ENCODE measurements at places on chromosomes 2 and 18.

DNA sequence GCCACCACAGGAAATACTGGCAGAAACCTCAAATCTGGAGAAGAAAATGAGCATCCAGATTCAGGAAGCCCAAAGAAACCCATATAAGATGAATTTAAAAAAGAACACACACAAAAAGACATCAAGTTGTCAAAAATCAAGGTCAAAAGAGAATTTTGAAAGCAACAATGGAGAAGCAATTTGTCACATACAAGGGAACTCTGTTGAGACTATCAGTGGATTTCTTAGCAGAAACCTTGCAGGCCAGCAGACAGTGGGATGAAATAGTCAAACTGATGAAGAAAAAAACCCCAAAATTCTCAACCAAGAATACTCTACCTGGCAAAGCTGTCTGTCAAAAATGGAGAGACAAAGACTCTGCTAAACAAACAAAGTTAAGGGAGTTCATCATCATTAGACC is 272.6 kb downstream of the ADCYAP1 start:
- no peak for DNase-seq

- DNase-seq = no peak
Observed at GRCh38 chr2:149492923-149493322, 94.7 kb downstream of the MMADHC start.

DNA sequence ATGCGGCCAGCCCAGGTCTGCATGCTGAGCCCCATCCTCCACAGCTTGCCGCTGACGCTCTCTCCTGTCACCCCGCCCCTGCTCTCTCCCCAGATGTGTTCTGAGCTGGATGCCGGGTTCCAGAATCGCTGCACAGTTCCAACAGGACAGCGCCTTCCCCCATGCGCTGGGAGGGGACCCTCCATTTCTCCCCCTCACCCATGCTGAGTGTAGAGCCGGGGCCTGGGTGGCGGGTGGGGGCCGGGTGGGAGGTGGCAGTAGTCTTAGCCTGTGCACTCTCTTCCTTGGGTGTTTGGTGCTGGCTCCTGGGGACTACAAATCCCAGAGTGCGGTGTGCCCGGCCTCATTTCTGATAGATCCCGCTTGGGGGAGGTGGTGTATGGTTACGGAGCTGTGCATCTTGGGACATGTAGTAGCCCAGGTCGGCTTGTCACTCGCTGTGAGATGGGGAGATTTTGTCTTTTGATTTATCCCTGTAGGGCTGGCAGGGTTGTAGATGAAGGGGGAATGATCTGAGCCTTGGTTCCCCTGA is 6.8 kb downstream of the DNAJB2 start:
- DNase-seq = no peak

- DNase-seq = no peak
Observed at GRCh38 chr2:190607014-190607597, 41.8 kb upstream of the NAB1 start.

DNA sequence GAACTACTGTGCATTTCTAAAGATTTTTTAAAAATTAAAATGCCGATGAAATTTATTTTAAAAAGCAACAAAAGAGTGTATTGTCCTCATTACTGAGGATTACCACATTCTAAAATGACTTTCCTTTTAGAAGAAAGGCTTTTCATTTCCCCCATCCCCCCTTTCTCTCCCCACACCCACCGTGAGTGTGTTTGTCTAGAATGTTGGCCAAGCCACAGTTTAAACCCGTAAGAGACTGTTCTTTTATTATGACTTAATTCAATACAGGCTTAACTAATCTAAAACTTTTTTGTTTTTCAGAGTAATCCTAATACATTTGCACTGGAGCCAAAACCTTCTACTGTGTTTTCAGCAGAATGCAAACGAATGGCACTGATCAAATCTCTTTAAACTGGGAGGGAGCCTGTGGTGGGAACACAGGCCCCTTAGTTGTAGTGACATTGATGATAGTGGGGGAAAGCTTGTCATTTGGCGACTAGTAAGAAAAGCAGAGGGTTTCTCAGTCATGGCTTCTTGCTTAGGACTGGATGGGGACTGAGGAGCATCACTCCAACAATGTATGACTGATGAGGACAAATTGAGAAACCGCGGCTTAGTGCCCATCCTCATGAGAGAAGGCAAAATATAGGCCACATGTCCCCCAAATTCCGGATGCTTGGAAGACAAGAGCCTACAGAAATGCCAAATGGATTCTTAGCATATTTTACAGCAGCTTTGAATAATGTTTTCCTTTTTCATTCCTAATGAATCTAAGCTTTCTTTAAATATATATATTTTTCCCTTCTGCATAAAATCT is 154.0 kb upstream of the SMIM21 start:
- peak; percentile 1 for DNase-seq

- DNase-seq = no peak
Observed at GRCh38 chr18:37391698-37392548, 173.7 kb downstream of the CELF4 start.

DNA sequence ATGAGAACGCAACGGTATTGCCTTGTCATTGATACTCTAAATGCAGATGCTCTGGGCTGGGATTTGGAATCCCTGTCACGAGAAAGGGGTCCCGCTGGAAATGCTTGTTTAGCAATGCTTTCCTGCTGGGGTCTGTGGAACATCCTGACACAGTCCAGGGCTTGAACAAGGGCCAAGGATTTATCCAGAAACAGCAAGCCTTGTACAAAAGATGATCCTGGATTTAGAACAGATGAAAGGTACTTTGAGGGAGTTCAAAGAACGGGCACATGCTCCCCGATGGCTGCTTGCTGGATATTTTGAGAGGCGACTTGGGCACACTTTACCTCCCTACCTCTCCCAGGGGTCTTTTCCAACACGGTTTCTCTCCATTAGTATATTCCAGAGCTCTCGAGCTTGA is 108.1 kb upstream of the CELF4 start:
- no peak for DNase-seq

DNA sequence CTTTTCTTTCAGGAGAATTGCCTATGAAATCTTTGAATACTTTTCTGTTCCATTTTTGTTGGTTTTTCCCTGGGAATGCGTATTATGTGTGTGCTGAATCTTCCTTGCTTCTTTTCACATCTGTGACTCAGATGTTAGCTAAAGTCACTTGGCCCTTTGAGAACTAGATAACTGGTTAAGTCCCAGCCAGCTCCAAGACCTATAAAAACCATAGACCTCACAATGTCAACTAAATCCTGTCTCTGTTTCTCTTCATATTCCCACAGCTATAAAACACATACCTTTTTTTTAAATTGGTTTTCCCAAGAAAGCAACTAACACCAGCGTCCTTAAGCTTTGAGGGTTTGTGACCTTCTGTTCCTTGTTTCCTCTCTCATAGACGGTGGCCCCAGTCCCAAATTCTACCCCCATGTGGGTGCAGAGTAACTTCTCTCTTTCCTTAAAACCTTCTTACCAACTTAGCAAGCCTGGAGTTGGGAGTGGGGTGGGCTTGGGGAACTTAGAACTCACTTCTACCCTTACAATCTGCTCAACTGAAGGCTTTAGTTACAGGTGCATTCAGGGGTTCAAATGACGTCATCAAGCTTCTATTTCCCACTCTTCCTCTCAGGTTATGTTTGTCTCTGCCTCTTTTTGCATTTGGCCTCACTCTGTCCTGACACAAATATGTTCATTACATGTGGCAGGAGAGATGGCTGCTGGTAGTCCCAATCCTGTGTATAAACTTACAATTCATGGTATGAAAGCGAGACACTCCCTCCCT is 58.1 kb upstream of the TGIF1 start:
- peak; percentile 53 for DNase-seq

DNA sequence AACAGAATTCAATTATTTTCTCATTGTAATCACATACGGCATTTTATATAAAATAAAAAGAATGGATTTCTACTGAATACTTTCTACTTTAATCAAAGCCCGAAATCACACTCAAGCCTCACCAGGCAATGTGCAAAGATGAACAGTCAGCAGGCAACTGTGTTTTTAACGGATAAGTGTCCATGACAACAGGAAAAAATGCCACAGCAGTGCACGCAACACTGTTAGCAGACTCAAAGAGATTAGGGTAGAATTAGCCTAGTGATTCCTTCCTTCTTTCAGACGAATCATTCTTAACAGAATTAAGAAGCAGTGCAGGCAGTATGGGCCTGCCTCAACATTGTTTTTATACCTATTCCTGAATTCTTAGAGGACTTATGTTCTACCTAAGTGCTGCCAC is 135.6 kb downstream of the CDH2 start:
- no peak for DNase-seq

- no peak for DNase-seq
Observed at GRCh38 chr18:61528961-61529360, 195.7 kb downstream of the CDH20 start.

- no peak for DNase-seq
Observed at GRCh38 chr18:60197671-60198462, 174.7 kb downstream of the MC4R start.

- DNase-seq = no peak
Observed at GRCh38 chr2:213156717-213157116, 5.3 kb upstream of the IKZF2 start.

- no peak for DNase-seq
Observed at GRCh38 chr2:216341121-216341520, 31.2 kb downstream of the MARCHF4 start.

GRCh38 chr2:46461011-46461674 is 18.2 kb upstream of the TMEM247 start:
- no peak for DNase-seq

- DNase-seq = no peak
Observed at GRCh38 chr2:72173640-72174321, 26.1 kb upstream of the CYP26B1 start.

DNA sequence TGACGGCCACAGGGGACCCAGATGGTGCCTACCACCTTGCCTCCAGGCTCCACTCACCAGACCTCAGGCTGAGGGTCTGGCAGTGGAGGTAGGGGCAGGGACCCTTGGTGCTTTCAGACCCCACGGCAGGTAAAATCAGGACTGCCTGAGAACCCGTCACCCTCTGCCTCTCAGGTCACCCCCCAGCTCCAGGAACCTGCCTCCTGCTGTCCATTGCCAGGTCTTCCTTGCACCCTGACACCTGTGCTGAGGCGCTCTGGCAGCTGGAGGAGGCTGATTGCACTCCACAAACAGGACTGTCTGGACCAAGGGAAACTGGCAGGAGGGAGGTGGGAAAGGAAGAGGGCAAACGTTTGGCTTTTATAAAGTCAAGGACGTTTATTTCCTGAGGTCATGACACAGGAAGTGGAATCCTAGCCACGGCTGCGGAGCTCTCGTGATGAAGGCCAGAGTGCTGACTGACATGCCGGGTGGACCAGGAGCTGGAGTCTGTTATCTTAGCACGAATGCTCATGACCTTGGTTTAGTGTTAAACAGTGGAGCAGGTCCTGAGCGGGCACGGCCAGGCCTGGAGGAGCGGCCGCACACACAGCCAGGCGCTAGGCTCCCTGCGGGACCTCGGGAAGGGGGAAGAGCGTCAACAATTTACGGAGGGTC is 40.5 kb downstream of the ANO7 start:
- no peak for DNase-seq

- DNase-seq = no peak
Observed at GRCh38 chr2:23653326-23653725, 268.3 kb downstream of the KLHL29 start.

DNA sequence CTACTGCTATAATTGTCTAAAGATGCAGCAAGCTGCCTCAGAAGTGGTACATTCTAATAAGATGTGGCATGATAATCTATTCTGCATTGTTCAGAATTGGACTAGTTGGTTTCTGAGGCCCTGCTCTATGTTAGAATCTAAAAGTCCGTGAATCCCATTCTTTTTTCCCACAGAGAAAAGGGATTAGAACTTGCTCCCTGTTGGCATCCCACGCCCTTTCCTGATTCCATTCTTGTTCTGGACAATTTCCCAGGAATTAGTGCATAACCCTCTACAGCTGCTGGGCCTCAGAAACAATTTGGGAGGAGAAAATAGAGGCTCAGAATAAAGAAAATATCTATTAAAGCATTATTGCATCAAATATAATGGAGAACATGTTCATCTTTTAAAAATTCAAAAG is 282.7 kb downstream of the NRXN1 start:
- no peak for DNase-seq

DNA sequence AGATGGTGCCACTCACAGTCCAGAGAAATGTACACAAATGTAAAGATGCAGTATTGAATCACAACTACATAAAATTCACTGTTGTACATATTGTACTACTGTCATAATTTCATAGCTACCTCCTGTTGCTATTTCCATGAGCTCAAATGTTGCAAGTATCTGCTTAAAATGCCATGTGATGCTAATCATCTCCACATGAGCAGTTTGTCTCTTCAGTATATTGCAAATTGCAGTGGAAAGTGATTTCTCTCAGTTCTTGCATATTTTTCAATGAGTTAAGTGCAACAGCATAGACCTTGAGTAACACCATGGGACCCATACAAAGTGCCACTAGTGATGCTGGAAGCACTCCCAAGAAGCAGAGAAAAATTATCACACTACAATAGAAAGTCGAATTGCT is 51.9 kb downstream of the MAIP1 start:
- DNase-seq = no peak

- no peak for DNase-seq
Observed at GRCh38 chr2:33602201-33602830, 3.2 kb upstream of the FAM98A start.

- DNase-seq = no peak
Observed at GRCh38 chr2:226114436-226114835, 685.2 kb downstream of the IRS1 start.

- DNase-seq = no peak
Observed at GRCh38 chr2:98847853-98848252, 88.2 kb downstream of the CRACDL start.

DNA sequence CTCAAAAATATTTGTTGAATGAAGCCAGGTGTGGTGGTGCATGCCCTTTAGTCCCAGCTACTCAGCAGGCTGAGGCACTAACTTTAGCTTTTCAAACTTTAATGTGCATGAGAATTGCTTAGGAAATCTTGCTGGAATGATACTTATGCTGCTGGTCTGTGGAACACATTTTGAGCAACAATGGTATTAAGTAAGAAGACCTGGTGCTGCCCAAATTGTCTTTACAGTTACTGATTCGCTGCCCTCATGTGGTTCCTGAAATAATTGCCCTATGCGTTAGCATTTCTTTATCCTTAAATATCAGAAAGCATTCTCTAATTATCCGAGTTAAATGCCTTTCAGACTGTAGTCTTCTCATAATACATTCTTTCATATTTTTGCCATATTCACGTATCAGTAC is 76.0 kb upstream of the SESTD1 start:
- DNase-seq = no peak

GRCh38 chr2:24432735-24433134 is 58.3 kb upstream of the NCOA1 start:
- DNase-seq = no peak

GRCh38 chr2:38167968-38168350 is 92.0 kb upstream of the CYP1B1 start:
- no peak for DNase-seq

DNA sequence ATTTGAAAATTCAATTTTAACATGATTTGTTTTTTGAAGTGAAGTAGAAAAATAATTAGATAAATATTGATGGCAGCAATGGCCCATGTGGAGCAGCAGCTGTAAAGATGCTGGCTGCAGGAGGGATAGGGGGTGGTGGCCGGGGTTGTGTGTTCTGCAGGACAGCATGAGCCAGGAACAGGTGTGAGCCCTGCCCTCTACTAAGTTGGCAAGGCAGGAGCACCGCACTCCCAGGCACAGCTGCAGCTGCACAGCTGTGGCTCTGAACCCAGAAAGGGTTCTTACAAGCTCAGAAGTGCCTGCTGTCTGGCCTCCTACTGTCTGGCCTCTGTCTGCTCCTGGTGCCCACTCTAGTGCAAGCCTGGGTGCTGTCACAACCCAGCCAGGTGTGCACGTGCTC is 10.0 kb upstream of the DUSP19 start:
- DNase-seq = no peak

All from BJ (cell line).